Stimulated activated CD4-positive, alpha-beta T cell treated with anti-CD3 and anti-CD28 coated beads, Interleukin-12 subunit alpha, Interleukin-12 subunit beta, amount 100 ng/mL, for 48 hours (primary cell): ENCODE measurements at places on chromosomes 2 and 18.

DNA sequence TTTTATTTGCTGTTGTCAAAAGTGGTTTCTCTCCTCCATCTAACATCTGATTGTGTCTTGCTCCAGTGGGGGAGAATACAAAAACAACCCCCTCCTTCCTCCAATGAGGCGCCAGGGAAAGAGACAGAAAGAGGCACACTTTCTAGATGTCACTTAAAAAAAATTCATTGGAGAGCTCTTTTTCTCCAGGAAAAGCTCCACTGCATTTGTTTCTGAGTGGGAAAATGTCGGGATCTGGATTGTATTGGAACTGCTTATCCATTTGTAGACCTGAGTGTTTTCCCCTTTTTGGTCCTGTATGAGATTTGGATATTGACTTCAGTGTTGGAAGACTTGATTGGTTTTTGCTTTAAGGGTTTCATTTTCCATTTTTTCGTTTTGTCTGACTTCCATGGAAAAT lies 995 bp downstream of the MBD5 start:
- DNase-seq: no peak

DNA sequence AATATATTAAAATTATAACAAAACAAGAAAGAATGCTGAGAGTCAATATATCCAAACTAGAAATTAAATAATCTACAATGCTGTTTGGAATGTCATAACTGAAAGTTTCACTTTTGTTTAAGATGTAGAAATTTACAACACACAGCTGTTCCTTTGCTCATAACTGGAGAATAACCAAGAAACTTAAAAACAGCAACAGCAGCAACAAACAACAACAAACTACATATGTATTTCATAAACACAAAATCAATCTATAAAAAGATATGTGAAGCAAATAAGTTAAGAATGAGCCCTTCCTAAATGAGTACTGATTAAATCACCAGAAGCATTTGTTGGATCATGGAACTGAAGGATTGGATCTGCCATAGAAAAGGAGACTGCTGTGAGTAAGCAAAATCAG lies 456.5 kb upstream of the ZNF804A start:
- no peak for DNase-seq

GRCh38 chr2:150392614-150393013 lies 94.9 kb downstream of the RND3 start:
- no peak for DNase-seq

DNA sequence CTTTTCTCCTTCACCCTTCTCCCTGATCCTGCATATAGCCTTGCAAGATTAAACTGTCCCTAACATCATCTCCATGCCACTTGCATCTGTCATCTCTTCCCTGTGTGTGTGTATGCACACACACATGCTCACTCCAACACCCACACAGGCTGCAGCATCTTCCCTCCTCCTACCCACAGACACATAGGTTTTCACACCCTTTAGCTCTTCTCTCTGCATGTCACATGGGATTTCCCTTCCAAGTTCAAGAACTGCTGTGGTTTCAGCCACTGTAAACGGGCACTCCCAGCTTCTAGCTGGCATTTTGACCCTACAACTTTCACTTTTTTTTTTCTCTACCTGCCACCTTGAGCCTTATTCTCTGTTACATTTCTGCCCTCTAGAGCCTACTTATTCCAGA lies 6.4 kb downstream of the CELF4 start:
- DNase-seq: no peak

DNA sequence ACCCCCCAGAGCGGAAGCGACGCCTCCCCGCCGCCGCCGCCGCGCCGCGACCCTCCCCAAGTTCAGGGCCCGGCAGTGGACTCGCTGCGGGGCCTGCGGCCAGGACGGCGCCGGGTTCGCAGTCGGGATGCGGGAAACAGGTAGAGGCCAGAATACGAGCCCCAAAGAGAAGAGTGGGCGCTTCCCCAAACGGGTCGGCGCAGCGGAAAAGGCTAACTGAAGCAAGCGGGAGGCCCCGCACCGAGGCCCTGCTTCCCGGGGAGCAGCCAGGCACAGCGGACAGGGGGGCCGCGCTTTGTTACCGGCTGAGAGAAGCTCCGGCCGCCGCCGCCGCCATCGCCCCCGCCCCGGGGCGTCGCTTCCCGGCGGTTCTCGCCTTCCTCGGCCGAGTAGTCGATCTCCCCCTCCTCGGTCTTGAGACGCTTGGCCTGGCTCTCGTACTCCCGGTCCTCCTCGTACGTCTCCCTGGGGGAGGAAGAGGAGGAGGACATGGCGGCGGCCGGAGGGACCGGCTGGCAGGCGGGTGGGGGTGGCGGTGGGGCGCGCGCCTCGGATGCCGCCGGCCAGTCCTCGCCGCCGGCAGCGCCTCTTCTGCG lies 494 bp downstream of the HNRNPLL start:
- no peak for DNase-seq

DNA sequence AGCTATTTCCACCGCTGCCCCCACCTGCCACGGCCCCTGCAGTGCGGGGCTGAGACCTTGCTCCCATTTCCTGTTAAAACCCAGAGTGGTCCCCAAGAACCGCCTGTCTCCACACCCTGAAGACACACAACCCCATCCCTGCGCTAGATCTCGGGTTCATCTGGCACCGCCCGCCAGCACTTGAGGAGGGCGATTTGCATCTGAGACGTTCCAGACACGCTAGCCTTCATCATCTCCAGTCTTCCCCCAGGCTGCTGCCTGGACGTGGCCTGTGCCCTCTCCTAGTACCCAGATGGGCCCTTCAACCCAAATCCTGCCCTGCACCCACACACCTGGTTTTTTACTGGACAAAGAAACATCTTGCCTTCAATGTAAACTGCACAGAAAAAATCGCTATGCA lies 49.8 kb downstream of the SLC66A2 start:
- no peak for DNase-seq

DNA sequence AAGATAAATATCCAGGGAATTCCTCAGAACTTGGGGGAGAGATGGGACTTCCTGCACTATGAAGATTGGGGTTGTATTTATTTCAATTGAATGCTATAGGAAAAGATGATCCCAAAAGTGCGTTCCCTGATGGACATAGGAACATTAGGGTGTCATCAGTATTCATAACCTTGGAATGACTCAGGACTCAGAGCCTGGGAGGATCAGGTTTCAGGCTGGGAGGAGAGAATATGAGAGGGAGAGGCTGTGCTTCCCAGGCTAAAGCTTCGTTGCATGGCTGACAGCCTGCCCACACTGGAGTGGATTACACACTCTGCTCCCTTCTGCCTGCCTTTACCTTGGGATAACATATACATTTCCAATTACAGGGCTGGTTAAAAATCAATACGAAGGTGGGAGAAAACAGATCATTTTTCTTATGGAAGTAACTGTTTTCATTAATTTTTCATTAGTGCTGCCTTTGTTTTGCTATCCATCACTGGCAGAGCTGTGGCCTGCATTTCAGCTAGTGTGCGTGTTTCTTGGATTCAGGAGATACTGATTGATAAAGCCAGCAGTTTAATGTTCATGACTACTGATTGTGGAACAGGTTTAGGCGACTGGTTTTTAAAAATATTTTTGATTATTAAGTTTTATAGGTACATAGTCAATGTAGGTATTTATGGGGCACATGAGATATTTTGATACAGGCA lies 118.7 kb downstream of the KCTD1 start:
- no peak for DNase-seq
